Naive thymus-derived CD4-positive, alpha-beta T cell (primary cell): ENCODE measurements at places on chromosomes 12 and 14. TPM values are rescaled to one million over a fixed set of nuclear protein-coding genes. Genes with fewer than 3 reads are reported as not detected.

The RIMBP2 gene
- total RNA-seq: not detected in 2 replicates

The GZMH gene
- 5.3 and 5.9 TPM in 2 replicates for total RNA-seq

The CEBPE gene
- total RNA-seq: 1.6 TPM

The NEUROD4 gene
- 0.11 TPM for total RNA-seq

- DNase-seq: no peak
Observed at GRCh38 chr12:18522806-18523205, 215.0 kb downstream of the PLCZ1 start.

DNA sequence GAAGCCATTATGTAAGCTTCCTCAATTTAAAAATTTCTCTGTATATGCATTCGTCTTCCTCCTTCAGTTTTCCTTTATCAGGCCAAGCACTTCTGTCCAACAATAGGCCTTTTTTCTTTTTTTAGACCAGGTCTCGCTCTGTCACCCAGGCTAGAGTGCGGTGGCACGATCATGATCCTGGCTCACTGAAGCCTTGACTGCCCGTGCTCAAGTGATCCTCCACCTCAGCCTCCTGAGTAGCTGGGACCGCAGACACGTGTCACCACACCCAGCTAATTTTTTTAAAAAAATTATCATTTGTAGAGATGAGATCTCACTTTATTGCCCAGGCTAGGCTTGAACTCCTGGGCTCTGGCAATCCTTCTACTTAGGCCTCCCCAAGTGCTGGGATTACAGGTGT is 25.8 kb downstream of the TAOK3 start:
- no peak for DNase-seq

- DNase-seq: no peak
Observed at GRCh38 chr14:105591052-105591451, 64.7 kb downstream of the TMEM121 start.

GRCh38 chr12:26346736-26347135 is 151.4 kb downstream of the SSPN start:
- no peak for DNase-seq

GRCh38 chr12:337039-337438 is 52.1 kb downstream of the KDM5A start:
- DNase-seq: no peak

DNA sequence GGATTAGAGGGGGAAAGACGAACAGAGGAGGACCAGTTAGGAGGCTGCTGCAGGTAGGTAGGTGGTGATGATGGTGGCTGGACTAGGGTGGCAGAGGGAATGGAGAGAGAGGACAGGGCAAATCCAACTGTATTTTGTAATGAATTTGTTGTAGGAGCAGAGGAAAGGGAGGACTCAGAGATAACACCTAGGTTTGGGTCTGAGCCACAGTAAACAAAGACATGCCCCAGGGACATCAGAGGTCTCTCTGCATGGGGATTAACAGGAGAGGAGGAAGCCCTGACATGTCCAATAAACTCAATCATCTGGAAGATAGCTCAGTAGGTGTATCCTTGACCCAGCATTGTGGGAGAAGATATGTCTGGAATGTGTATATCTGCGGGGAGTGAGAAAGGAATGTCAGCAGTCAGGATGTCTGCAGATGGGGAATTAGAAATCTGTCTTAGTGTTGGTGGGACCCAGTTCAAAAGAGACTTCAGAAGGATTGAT is 4.7 kb upstream of the SLC48A1 start:
- DNase-seq: no peak

- peak; percentile 29 for DNase-seq
Observed at GRCh38 chr14:95098984-95099599, 58.2 kb downstream of the DICER1 start.

DNA sequence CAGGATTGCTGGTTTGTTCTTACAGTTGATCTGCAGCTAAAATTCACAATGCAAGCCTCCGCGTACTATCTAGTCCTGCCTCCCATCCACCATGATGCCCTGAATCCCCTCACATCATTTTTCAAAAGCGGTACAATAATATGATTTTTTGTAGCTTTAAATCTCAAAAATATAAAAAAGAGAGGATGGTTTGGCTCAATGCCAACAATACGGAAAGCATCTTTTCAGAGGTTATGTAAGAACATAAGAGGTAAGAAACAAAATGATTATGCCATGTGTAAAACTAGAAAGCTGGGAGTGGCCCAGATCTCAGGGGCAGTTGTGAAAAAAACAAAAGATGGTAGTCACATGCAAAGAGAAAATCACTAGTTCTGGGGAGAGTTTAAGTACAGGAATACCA is 24.0 kb upstream of the ZDHHC17 start:
- no peak for DNase-seq

DNA sequence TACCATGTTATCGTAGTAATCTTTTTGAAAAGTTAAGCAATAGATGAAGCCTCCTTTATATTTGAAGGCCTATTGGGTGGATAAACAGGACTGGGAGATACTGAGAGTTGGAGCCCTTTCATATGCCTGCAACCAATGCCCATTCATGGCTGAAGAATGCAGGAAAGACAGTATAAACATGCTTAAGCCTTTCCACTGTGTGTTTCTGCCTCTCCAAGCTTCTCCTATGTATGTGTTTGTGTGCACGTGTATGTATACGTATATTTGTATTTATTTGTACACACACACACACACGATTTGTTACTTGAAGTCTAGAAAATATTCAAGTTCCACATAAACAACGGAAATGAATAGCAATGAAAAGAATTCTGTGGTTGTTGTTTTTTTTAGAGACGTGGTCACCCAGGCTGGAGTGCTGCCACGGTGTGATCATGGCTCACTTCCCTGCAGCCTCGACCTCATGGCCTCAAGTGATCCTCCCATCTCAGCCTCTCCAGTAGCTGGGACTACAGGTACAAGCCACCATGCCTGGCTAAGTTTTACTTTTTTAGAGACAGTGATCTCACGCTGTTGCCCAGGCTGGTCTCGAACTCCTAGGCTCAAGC is 1453.5 kb downstream of the AACS start:
- no peak for DNase-seq

DNA sequence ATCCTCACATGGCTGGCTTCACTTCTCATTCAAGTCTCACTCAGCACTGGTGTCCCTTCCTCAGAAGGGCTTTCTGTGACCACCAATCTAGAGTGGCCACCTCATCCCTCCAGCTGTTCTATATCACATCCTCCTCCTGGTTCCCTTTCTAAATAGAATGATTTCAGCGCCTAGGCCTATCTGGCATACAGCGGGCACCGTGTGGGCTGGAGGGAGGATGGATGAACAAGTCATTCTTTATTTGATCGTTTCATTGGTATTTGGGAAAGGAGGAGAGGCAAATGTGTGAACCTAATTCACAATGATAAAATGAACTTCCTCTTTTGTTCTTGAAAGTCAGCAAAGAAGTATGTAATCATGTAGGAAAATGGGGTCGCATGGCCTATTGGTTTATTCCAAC is 394.2 kb downstream of the DPF3 start:
- no peak for DNase-seq

GRCh38 chr12:85835426-85836196 is 598 bp downstream of the RASSF9 start:
- DNase-seq: no peak

DNA sequence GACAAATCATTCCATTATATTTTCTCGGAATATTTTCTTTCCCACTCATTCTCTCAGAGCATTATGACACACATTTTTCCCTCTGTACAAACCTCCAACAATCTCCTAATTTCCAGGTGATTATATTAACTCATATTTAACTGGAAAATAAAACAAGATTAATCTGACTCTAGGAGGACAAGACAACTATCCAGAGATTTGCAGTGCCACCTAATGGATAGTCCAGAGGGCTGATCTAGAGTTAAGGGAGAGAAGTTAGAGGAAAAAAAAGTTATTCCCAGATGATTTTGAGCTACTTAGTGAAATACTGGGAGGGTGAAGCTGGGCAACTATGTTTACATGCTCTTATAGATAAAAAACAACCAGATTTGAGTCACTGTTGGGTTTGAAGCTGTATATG is 161.7 kb downstream of the ALX1 start:
- DNase-seq: no peak

- no peak for DNase-seq
Observed at GRCh38 chr12:117907108-117907689, 61.6 kb downstream of the KSR2 start.

DNA sequence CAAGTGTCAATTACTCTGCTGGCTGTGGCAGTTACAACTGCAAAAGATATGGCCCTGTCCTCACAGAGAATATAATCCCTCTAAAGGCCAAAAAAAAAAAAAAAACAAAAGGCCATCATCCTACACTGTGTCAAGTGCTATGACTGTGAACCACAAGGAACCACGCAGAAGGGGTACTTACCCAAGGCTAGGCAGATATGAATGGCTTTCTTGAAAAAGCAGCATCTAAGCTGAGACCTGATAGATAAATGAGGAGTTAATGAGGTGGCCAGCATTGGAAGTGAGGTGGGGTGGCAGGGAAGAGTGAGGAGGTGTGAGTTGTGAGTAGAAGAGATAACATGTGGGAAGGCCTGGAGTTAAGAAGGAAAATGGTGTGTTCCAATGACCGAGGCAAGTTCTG is 16.4 kb upstream of the IL22 start:
- DNase-seq: no peak

DNA sequence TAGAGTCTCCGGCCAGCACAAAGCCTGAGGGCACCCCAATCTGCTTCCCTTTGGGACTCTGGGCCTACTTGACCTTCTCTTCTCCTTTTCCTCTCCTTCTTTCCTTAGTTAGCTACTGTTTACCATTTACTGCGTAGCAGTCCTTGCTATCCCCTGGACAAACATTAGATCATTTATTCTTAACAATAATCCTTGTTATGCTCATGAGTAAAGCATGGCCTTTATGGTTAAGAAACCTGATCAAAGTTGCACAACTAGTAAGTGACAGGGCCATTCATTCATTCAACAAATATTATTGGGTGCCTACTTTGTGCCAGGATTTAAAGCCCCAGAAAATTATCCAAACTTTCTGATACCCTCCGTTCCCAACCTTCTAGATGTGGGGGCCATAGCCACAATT is 3.2 kb upstream of the HDAC7 start:
- no peak for DNase-seq
